NCI-H2107 (cell line): ENCODE measurements at places on chromosomes 5 and 9.
A peak's percentile ranks its signal among the peaks of the same experiment; 100 is the strongest.

DNA sequence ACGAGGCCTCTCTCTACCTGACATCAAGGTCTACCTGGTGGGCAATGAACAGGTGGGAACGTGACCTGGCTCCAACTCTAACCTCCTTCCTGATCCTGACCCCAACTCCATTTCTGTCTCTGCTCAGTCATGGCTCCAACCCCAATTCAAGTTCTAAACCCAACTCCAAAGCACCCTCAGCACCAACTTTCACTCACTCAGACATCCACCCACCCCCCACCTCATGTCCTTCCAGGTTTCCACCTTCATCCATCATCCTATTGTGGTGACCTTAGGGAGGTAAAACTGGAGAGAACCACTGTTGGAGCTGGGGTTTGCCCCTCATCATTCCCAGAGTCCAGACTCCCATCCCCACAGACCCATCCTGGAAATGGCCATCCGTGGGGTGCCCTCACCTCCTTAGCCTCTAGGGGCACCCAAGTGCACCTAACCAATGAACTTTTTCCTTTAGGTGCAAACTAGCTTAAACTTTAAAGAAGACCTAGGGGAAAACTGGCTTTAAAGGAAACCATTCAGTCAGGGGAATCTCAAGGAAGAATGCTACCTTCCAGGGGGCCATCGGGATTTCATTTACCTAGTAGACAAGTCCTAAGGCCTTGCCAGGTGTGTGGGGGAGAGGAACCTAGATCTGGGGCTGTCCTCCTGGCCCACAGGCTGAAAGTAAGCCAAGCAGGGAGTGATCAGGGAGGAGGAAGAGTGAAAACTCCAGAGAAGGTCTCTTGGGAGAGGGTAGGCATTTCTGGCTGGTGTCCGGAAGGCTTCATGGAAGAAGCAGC is 11.3 kb downstream of the RGS14 start:
- no peak for DNase-seq

DNA sequence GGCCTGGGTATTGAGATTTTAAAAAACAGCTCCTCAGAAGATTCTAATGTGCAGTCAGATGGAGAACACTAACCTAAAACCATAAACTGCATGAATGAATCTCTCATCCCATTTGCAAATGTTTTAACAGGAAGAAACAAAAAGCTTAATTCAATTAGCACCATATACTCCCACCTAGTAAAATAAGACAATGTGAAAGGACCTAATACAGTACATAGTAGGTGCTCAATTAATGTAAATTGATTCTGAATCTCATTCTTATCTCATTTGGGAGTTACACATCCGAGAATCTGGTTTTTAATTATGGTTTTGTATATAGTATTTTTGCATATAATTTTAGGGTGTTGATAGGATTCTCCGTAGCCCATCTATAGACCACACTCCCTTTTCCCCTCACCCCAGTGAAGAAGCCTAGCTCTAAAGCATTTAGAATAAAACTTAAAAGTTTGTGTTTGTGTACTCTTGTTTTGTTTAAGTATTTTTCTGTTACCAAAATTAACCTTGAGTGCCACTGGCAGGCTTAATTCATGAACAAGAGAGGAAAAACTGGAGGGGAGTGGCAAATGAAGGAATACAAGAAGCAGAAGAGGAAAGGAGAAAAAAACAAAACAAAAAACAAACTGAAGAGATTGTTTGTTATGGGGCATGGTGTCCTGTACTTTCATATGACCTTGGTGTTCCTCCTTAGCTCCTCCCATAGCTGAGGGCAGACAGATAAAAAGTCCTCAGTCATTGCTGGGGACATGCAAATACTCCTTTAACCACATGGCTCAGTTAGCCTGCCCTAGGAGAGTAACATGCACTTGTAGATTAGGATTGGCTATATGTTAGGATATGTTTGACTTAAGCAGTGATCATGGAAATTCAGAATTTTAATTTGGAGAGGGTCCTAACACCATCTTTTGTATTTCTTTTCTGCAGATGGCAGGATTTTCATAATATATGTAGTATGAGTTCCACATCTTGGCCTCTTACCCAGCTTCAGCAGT is 1.2 kb downstream of the RNF14 start:
- DNase-seq = no peak

- DNase-seq = no peak
Measured at GRCh38 chr9:38117651-38118050, 48.6 kb upstream of the SHB start.

GRCh38 chr5:134100283-134101091 is 14.0 kb upstream of the TCF7 start:
- DNase-seq = no peak

DNA sequence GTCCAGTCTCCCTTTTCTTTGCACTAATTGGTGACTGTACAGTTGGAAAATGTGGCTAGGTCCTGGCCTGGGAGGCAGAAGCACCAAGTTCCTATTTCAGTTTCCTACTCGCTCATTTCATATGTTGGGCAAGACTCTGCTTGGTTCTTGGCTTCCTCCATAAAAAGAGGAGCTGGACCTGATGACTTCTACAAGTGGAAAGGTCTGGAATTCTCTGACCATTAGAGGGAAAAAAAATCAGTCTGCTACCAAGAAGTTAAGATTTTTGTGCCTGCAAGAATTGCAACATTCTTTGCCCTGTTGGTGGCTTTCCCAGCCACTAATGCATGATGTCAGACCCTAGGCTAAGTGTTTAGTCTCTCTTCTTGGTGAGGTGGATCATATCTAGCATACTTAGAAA is 91.5 kb downstream of the WDR41 start:
- DNase-seq = no peak

DNA sequence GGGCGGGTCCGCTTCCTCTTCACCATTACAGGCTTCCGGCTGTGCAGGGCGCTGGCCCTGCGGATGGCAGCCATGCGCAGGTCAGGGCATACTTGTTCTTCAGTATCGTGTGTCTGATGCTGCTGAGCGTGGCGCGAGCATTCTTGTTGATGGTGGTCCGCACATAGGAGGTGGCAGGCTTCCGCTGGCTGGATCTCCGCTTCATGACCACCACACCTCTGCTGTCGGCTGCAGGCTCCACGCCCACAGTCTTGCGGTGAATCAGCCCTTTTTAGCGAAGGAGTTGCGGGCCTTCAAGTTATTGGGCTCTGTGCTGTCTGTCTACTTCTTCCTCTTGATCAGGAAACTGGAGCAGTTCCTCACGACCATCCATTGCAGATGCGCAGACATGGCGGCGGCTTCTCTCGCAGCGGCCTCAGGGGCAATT is 62.4 kb upstream of the ZNF608 start:
- no peak for DNase-seq

- DNase-seq = peak; percentile 39
Measured at GRCh38 chr9:136629879-136630661, 32.6 kb upstream of the EGFL7 start.

- DNase-seq = no peak
Measured at GRCh38 chr5:175627005-175627404, 30.9 kb upstream of the HRH2 start.

- no peak for DNase-seq
Measured at GRCh38 chr9:124040935-124041816, 29.6 kb downstream of the LHX2 start.

DNA sequence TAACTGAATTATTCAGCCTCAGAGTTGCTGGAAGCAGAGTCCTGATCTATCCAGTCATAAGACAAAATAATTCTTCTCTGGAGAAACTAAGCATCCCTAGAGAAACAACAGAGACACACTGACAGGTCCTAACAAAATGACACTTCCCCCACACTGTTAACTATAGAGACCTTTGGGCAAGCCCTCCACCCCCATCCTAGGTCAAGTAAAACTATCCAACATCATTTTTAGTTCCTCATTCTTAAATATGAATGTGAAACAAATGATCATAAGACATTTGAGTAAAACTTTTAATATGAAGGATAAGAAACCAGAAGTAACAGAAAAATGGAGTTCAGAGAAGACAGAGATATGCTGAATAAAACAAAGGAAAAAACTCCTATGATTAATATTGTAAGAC is 30.9 kb downstream of the CNTLN start:
- DNase-seq = no peak

GRCh38 chr5:75366787-75367186 is 29.8 kb downstream of the HMGCR start:
- DNase-seq = no peak

GRCh38 chr9:123717581-123718175 is 212.2 kb downstream of the DENND1A start:
- no peak for DNase-seq

- DNase-seq = no peak
Measured at GRCh38 chr5:78611126-78611605, 37.4 kb downstream of the LHFPL2 start.

DNA sequence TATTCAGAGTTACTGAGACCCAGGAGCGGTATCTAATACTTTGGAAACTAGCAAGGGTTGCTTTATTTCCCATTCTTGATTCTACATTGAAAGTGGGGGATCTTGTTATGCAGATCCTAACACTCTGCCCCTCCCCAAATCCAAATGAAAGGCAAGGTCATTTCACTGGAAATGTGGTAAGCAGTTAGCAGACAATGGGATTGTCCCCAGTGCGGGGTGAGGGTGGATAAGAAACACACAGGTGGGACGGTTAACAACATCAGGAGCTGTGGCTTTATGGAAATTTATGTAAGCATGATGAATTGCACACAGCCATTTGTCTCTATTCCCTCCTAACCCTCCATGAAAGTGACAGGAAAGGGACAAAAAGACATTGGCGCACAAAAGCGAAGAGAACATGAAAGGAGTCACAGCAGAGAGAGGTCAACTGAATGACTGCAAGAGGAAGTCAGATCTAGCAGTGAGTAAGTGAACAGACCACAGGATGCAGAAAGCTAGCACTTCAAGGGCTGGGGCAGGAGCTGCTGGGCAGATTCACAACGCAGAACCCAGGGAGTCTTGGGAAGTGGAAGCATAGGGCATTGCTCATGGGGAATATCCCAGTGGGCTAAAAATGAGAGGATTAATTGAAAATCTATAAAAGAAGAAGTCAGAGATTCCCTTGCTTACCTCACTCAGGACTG is 184.4 kb downstream of the HSD17B3 start:
- no peak for DNase-seq

- DNase-seq = no peak
Measured at GRCh38 chr5:151451626-151452520, 4.5 kb downstream of the SLC36A1 start.

GRCh38 chr5:59208474-59208873 is 625.6 kb downstream of the RAB3C start:
- DNase-seq = no peak

DNA sequence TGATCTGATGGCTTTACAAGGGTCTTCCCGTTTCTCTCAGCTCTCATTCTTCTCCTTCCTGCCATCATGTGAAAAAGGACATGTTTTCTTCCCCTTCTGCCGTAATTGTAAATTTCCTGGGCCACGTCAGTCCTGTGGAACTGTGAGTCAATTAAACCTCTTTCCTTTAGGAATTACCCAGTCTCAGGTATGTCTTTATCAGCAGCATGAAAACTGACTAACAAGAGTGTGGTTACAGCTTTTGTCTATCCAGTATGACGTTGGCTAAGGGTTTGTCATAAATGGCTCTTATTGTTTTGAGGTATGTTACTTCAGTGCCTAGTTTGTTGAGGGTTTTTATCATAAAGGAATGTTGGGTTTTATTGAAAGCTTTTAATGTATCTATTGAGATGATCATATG is 501.6 kb downstream of the CAAP1 start:
- no peak for DNase-seq

- no peak for DNase-seq
Measured at GRCh38 chr5:23445573-23445972, 61.8 kb upstream of the PRDM9 start.

GRCh38 chr5:61176631-61177030 is 14.4 kb upstream of the SMIM15 start:
- no peak for DNase-seq

GRCh38 chr9:128921881-128922763 is 1.3 kb downstream of the PHYHD1 start:
- no peak for DNase-seq
